Frontal cortex (tissue), 4 donors: ENCODE measurements at places on chromosomes 11 and 22. TPM values are rescaled to one million over a fixed set of nuclear protein-coding genes. Genes with fewer than 3 reads are reported as not detected.

GRCh38 chr11:69215216-69215615 lies 59.5 kb downstream of the SMIM38 start:
- no peak for DNase-seq

- no peak for DNase-seq
Measured at GRCh38 chr11:72786305-72787215, 7.3 kb downstream of the STARD10 start.

GRCh38 chr11:32012049-32012448 lies 78.8 kb upstream of the RCN1 start:
- DNase-seq: no peak

- no peak for DNase-seq
Measured at GRCh38 chr11:48094643-48095339, 114.4 kb downstream of the PTPRJ start.

DNA sequence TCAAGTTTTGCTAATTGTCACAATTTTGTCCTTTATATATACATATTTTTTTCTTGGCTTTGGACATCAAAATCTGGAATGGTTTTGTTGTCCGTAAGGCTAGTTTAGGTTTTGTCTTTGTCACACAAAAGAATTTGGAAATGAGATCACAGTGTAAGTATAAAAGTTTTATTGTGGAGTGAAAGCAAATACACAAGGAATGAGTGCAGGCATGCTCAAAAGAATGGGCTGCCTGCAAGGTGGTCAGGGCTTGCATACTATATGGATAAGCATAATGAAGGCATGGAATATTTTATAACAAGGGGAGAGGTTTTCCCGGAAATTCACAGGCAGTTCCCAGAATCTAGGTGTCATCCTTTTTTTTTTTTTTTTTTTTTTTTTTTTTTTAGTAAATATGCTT lies 150.2 kb downstream of the ARHGAP42 start:
- no peak for DNase-seq

- DNase-seq: no peak
Measured at GRCh38 chr22:44870021-44870420, 117.6 kb downstream of the ARHGAP8 start.

- DNase-seq: no peak
Measured at GRCh38 chr11:4932751-4933150, 8.6 kb upstream of the OR51G1 start.

- no peak for DNase-seq
Measured at GRCh38 chr22:25112538-25113253, 87.0 kb upstream of the CRYBB3 start.

- no peak for DNase-seq
Measured at GRCh38 chr11:94046796-94047195, 25.6 kb downstream of the HEPHL1 start.

GRCh38 chr11:554428-555226 lies 5.9 kb downstream of the LMNTD2 start:
- DNase-seq: peak; percentile 86

- peak; percentile 52 for DNase-seq
Measured at GRCh38 chr11:125253795-125254525, 89.4 kb downstream of the PKNOX2 start.

ARVCF gene
- 52.6 TPM for total RNA-seq

PIM3 gene
- 16.3 TPM for total RNA-seq

BANF1 gene
- 25.3 TPM for total RNA-seq

TOLLIP gene
- 18.8 TPM for total RNA-seq

ZP1 gene
- not detected for total RNA-seq

EPS8L2 gene
- 0.41 TPM for total RNA-seq
